T-helper 1 cell (primary cell): ENCODE measurements at places on chromosomes 5 and 9.

GRCh38 chr9:98549401-98549800, 159.3 kb downstream of the GABBR2 start:
- no peak for DNase-seq

DNA sequence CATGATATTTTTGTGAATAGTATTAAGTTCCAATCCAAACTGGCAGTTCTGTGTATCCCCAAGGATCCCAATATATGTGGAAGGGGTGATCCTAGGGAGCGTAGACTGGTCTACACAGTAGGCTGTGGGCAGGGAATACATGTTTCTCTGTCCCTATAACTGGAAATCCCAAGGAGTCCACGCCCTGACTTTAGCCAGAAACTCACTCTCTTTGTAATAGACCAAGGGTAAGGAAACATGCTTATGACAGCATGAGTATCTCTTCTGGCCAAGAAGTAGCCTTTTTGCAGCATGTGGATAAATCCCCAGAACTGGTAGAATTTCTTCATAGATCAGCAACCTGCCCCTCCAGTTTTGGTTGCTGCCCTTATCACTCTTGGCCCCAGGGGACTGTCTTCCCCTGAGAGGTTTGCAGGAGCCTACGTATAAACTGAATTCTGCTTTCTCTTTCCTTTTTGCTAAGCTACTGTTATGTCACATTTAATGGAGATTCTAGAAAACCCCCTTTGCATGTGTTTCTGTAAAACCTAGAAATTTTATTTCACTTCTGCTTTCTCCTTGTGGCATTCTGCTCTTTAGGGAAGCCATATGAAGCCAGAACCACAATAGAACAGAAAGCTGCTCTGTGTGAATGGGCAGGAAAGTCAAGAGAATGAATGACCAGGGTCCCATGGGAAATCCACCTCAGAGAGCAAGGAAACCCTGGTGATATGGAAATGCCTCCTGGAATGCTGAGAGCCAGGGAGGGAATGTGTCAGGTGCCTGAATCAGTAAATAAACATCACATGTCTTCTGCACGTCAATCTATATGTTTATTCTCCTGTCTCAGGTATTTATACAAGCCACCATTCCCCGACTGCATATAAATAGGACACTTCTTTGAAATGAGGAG, 3.5 kb downstream of the IFNA2 start:
- no peak for DNase-seq

- DNase-seq, result no peak
Observed at GRCh38 chr5:15791859-15792258, 291.9 kb downstream of the FBXL7 start.

DNA sequence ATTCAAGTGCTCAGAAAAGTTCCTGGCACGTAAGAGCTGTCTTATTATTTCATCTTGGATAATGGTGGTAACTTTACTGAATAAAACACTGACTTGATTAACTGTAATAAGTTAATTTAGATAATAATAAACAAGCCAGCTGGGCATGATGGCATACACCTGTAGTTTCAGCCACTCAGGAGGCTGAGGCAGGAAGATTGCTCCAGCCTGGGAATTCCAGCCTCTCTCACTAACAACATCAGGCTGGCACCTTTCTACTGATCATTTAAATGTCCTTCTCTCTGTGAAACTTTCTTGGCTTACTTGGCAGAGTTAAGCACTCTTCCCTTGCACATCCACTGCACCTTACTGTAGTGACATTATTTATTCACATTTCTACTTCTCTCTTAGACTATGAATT, 20.0 kb downstream of the STOM start:
- no peak for DNase-seq

- DNase-seq, result no peak
Observed at GRCh38 chr9:93171261-93171990, 12.5 kb upstream of the WNK2 start.

GRCh38 chr9:121527371-121527770, 27.7 kb upstream of the GGTA1 start:
- DNase-seq, result no peak

DNA sequence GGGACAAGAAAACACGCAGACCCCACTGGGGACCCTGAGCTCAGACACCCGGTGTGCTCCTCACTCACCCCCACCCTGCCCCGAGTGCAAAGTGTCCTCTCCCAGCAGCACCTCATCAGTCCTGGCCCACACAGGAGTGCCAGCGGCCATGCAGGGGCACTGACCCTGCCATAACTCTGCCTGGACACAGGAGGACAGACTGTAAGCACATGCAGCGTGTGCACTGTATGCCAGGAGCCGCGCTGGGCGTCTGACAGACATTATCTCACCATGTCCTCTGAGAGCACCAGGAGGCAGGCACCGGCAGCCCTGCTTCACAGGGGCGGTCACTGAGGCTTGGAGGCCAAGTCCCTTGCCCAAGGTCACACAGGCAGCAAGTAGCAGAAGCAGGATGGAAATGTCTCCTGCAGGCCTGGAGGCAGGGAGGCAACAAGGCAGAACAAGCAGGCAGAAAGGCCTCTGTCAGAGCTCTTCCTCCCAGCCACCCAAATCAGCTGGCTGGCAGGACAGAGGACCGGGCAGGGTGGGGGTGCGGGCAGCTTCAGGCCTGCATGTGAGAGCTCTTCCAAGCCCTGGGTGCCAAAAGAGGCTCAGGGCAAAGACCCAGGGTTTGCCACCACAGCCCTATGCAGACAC, 8.4 kb downstream of the EEIG1 start:
- DNase-seq, result no peak

DNA sequence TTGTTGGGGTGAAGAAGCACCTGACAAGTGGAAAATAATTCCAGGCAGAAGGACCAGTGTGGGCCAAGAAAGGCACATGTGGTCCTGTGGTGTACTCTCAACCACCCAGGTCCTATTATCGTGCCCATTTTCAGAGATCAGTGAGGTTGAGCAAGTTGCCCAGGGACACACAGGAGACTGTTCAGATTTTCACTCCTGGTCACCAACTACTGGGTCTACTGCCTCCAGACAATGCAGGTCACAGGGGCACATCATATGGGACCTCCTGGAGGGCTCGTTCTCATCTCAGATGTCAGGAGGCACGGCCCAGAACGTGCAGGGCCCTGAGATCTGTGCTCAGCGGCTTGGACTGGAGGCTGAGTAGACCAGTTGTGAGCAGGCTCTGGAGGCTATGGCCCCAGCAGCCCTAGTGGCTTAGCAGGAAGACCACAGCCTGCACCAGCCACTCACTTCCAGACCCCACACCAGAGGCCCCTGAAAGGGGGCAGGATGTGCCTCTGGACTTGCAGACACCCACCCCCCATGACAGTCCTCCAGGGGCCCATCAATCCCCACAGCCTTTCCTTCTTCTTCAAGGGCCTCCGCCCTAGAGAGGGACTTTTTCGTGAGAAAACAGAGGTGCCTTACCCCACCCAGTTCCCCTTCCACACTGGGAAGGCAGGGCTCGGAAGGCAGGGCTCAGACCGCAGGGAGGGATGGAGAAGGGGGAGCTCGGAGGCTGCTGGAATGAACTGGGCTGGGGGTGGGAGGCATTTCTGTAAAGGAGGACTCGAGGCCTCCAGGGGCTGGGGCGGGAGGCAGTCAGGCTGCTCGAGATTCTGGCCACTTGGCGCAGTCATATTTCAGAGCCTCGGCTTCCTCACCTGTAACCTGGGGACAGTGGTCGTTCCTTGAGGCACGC, 82.7 kb upstream of the NEURL1B start:
- no peak for DNase-seq

DNA sequence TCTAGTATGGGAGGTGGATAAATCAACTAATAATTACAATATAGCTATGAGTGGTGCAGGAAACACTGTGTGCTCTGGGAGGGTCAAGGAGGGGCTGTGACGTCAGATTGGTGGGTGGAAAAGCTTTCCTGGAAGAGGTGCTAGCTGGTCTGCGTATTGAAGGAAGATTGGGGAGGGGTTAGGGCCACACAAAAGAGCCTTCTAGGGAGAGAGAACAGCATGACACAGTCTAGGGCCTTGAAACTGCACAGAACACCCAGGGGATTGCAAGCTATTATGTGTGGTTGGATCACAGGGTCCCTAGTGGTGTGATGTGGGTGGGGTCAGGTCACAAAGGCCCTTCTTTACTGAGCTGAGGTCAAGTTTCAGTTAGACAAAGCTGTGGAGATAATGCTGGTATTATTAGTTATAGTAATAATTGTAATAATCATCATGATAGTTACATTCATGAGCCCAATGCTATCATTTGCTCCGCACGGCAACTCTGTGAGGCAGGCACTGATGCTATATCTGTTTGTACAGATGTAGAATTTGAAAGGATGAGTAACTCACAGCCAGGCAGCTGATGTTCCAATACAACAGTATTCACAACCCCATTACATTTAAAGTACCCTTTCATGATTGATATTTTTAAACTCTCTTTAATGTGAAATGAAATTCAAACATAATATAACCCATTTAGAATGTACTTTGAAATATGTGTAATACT, 197.4 kb upstream of the IL12B start:
- no peak for DNase-seq

DNA sequence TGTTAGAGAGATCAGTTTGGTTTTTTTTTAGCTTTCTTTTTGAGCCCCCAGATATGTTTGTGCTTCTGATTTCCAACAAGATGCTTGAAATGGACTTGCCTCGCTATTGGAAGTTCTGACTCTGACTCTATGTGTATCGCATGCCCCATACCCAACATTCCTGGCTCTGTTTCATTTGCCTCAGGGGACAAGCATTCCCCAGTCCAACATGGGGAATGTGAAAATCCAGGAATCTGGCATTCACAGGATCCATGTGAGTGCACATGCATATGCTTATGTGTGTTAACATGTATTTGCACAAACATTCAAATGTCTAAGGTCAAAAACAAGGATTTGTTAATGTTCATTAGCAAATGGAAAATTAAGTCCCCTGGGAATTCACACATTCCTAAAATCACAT, 233.9 kb downstream of the TLR4 start:
- no peak for DNase-seq

DNA sequence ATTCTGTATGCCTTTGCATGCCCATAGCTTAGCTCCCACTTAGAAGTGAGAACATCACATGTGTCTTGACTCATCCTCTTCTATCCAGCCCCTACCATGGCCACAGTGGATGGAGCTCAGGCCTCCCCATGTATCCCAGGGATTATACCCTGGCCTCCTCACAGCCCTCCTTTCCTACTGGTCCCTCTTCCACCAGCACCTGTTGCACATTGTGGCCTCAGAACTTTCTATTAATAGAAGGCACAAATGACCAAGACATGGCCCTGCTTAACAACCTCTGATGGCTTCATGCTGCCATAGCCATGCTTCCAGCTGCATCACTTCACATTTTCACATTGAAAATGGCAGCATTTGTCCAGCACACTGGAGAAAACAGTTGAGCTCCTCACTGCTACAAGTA, 315.4 kb downstream of the CDK5RAP2 start:
- no peak for DNase-seq

- no peak for DNase-seq
Observed at GRCh38 chr9:112078432-112078831, 96.7 kb downstream of the SUSD1 start.

DNA sequence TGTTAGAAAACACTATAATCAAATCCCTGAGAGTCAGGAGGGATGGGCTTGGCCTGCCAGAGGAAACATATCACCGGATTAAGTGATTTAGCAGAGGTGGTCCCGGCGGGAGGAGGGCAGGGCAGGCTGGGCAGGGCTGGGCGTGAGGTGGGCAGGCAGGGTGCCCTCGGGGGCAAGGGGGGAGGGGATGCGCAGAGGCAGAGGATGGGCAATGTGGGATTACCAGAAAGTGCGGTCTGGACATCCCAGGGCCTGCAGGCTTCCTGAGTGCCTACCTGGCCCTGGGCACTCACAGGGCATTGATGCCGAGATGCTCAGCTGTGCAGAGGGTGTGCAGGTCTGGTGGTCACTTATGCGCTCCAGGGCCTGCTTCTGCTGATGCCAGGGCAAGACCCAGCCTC, 115.2 kb downstream of the ADAMTS2 start:
- no peak for DNase-seq

DNA sequence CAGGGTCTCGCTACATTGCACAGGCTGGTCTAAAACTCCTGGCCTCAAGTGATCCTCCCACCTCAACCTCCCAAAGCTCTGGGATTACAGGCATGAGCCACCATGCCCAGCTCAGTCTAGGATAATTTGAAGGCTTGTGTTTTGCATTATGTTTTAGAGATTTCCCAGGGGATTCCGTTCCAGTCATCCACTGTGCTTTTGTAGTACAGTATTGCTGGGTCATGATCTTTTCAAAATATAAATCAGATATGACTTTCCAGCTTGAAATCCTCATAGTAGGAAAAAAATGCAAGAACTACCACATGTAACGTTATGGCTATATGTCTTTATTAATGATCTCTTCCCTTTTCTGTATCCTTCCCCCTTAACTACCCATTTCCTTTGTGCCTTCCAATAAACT, 338.1 kb downstream of the PRELID2 start:
- DNase-seq, result no peak

DNA sequence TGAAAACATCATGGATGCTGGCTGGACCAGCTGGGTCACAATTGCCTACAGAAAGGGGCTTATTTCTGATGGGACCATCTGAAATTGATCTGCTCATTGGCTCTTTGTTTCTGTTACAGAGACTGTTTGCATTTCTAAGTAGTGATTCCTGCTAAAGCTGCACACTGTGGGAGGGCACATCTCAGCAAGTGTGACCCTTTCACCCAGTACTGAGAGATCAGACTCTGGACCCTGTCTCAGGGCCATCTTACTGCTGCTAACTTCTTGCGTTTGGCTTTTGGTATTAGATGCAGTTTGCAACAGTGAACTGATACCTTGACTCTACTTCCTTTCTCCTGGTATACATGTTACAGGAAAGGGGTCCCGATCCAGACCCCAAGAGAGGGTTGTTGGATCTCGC, 24.5 kb upstream of the KDM4C start:
- DNase-seq, result no peak

GRCh38 chr9:106324591-106325280, 538.2 kb upstream of the ZNF462 start:
- no peak for DNase-seq

DNA sequence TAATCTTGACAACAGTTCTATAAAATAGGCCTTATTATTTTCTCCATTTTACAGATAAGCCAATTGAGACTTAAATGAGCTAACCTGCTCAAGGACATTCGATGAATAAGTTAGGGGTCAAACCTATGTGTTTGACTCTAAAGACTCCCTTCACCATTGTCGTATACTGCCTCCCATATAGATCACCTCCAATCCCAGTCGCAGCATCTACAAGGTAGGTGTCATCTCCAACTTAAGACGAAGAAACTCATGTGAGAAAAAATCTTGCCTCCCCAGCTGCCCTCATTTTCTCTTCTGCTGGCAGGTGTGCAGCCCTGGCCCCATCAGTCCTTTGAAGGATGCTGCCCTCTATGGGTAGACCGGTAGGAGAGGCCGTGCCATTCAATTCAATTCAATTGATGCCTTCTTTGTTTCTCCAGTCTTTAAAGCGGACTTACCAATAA, 75.2 kb upstream of the SMARCA2 start:
- DNase-seq, result no peak

- DNase-seq, result no peak
Observed at GRCh38 chr9:127204771-127205470, 59.7 kb upstream of the GARNL3 start.

- no peak for DNase-seq
Observed at GRCh38 chr5:60453186-60453976, 246.6 kb downstream of the DEPDC1B start.
